ENCODE measurements at places on chromosomes 5 and 9.

DNA sequence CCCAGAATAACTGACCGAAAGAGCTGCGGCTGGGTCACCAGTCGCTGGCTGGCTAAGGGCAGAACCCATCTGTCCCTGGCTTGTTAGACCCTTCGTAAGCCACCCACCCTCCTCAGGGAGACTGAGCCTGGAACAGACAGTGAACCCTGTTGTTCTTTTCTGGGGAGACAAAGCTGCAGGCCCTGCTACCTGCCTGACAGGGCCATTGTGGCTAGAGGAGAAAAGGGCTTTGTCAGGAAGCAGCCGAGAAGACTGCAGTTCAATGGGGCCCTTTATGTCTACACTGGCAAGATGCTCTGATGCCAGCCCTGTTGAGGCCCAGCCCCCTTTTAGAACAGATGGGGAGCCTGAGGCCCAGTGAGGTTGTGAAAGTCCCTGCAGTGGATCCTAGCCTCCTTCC lies 3.7 kb upstream of the NIPAL4 start:
- DNase-seq, result no peak

DNA sequence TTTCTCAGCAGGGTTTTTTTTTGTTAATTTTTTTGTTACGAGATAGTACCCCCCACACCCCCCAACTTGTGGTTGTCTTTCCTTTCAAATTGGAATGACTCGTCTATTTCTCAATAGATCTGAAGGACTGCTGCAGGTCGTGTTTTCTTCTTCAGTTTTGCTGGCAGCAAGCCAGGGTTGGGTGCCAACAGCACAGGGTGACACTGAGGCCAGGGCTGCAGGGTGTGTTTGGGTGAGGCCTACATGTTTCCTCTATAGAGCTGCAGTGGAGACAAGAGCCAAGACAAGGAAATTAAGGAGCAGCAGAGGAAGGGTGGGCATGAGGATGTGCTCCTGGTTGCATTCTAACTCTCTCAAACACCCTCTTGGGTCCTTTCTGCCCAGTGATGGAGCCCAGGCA lies 52.2 kb downstream of the NXNL2 start:
- no peak for DNase-seq

GRCh38 chr9:98654247-98654646 lies 54.5 kb downstream of the GABBR2 start:
- no peak for DNase-seq

- DNase-seq, result no peak
Observed at GRCh38 chr9:133787754-133788025, 49.5 kb upstream of the SARDH start.

- no peak for DNase-seq
Observed at GRCh38 chr5:151406322-151406947, 41.0 kb upstream of the SLC36A1 start.

DNA sequence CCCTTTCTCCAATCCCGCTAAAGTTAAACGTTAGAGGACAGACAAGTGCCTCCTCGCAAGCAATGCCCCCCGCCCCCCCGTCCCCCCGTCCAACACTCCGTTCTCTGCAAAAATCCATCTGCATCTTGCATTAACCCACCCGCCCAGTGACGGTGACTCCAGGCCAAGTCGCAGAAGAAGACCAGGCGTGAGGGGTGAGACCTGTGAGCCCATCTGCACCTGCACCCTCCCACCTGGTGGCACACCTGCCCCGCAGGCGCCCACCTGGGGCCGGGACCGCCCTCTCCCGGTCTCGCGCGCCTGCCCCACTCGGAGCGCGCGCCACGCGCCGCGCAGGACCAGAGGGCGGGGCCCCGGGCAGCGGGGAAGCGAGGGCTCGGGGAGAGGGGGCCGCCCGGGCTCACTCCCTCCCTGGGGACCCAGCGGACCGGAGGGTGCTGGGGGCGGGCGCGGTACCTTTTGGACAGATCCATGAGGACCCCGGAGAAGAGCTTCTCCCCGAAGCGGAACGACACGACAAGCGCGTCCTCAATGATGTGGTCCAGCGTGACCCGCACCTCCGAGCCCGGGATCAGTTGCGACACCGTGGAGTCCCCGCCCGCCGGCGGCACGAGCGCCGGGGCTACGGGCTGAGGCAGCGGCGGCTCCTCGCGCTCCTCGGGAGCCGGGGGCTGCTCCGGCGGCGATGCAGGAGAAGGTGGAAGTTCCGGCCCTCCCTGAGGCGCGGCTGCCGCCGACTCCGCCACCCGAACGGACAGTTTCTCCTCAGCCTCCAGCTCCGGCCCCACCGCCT lies 705 bp downstream of the PWWP2A start:
- DNase-seq, result peak; percentile 56

- no peak for DNase-seq
Observed at GRCh38 chr5:132067451-132067850, 6.1 kb upstream of the CSF2 start.

DNA sequence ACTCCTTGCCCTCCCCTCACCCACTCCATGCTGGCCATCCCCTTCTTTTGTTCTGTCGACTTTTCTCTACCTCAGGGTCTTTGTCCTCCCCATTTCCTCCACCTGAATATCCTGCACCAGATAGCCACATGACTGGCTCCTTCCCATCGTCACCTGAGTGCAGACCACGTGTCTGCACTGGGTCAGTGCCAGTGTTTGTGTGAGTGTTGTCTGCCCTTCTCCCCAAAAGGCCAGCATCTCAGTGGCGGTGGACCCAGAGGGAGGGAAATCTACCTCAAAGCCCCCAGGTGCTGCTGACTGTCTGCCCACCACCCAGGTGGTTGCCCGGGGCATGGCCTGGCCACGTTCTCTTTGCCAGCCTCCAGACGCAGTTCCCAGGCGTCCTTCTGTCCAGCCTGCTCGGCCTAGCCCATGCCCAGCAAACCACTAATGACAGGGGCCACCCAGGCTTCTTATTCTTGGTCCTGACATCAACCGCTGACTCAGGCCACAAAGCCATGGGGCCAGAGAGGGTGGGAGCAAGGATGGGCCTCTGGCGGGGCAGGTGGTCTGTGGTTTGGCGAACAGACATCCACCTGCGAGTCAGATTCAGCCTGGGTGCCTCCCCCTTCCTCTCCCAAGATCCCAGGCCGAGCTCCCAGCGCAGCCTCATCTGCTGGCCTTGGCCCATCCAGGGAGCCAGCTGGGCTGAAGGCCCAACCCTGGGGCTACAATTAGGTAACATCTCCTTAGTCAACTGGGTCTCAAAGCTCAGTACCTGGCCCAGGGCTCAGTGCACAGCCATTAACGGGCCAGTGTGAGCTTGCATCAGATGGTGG lies 5.5 kb upstream of the NINJ1 start:
- no peak for DNase-seq

GRCh38 chr9:129145316-129145715 lies 32.7 kb downstream of the IER5L start:
- no peak for DNase-seq

GRCh38 chr5:130845049-130845765 lies 319.8 kb downstream of the HINT1 start:
- no peak for DNase-seq

DNA sequence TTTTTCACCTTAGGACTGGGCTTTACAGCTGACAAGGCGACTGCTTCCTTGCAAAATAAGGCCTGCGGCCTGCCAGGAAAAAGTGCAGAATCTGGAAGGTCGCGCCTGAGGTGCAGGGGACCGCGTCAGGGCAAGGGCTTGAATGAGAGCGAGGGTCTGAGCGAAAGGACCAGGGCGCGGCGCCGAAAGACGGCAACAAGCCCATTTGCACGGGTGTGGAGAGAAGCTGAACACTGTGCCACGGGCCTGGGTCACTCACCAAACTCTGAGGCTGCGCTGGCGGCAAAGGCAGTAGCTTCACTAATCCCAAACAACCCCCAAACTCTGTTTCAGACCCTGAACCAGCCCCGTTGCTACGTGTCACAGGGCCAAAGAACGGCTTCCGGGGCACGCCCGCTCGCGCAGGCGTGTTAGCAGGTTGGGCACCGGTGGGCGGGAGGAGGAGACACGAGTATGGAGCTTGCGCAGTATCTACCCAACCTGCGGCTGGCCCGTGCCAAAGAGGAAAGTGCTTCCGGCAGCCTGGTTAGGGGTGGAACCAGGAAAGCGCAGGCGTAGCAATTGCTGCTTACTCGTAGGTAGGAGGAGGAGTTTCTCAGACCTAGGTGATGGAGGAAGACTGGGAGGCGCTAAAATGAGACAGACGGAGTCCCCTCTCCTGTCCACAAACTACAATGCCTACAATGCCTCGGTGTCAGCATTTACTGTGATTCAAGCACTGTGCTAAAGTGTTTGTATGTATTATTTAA lies at the start of the genes KCTD16 and YIPF5:
Gene KCTD16, plus strand, starts transcription at position 598 of the 749 bp plus-strand sequence.
Gene YIPF5, minus strand, starts transcription at position 384 of the 749 bp plus-strand sequence. CDS start 704 bp downstream, outside the sequence.
- peak; percentile 98 for DNase-seq

DNA sequence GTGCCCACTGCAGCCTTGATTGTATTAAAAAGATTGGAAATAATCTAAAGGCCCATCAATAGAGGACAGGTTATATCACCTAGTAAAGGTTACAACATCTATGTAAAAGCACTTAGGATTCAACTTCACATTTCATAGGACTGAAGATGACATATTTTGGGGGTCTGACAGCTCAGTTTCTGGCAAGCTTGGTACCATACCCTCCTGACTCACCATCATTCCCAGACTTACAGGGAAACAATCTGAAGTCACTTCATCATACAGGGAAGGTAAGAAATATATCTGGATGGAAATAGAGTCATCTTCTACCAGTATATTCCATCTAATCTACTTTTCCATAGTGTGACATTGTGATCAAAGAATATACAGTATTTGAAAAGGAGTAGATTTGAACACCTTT lies 28.8 kb upstream of the DAB2 start:
- DNase-seq, result no peak

DNA sequence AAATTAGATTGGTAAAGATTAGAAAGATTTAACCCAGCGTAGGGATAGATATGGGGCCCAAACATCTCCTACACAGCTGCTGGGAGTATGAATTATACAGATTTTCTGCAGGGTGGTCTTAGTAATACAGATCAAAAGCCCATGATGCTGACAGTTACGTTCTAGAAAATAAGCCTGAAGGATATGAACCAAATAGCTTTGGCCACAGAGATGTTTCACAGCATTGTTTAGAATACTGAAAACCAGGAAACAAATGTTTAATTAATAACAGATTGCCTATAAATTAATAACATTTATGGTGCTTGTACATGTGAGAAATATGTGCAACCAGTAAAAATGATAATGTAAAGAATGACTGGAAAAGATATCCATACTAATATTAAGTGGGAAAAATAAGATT lies 24.7 kb downstream of the F2RL2 start:
- DNase-seq, result no peak

GRCh38 chr9:36985061-36985768 lies 48.9 kb downstream of the PAX5 start:
- DNase-seq, result no peak

DNA sequence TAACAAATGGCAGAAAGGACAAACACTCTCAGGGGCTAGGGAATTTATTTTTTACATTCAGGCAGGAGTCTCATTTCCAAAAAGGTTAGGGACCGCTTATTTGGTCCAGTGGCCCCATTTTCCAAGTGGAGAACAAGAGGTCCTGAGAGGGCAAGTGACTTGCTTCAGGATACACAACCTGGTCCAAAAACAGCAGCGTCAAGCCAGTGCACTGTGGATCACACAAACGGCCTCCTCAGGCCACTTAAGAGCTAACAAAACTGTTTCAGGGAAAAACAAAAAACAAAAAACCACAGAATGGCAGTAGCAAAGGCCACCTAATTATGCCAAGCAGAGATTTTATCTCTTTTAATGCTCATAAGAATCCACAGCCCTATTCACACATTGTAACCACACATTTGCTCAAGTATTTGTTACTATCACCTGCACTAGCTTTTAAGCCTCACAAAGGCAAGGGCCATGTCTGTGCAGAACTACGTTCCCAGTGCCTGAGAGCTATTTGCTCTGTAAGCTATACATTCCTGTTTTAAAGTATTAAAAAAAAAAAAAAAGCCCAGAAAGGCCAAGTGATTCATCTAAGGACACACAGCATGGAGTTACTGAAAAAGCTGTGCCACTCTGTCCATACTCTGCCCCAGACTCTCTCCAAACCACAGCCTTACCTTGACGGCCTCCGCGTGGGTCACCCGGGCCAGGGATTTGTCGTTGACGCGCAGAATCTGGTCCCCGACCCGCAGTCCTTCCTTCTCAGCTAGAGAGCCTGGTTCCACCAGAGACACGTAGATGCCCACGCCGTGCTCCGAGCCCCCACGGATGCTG lies 1.5 kb downstream of the WHRN start:
- no peak for DNase-seq

DNA sequence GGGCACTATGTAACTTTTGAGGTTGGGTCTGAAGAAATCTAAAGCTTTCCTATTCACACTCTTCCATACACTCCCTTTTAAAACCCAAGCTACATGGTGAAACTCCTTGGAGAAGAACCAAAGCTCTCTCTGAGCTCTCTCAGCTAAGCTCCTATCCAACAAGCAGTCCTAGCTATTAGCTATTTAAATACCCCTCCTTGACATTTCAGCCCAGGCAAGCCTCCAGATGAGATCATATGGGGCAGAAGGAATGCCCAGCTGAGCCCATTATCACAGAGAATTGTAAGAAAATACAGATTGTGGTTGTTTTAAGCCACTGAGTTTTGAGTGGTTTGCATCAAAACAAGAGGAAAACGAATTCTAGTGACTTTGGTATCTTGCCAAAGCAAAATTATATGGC lies 15.2 kb downstream of the HSPB3 start:
- DNase-seq, result no peak

GRCh38 chr9:111163716-111164389 lies 125.6 kb upstream of the LPAR1 start:
- no peak for DNase-seq

- DNase-seq, result no peak
Observed at GRCh38 chr9:14179449-14179848, 134.5 kb downstream of the NFIB start.

DNA sequence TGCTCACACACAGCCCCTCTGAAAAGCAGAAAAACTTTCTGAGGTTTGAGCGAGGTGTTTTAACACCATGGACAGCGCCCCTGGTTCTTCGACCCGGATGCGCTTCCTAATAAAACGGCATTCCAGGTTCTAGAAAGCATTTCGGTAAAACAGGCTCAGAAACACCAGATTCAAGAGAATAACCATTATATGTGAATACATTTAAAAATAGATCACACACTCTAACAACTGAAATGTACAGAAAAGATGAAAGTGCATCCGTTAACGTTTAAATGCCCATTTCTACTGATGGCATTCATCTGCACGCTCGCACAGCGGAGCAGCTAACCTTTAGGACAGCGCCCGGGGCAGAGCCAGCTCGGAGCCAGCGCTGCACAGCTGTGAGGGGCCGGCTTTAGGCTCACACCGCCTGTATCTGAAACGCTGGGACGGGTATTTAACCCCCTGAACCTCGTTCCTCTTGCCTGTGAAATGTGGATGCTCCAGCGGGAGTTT lies 26.3 kb upstream of the TENT4A start:
- DNase-seq, result no peak

- DNase-seq, result no peak
Observed at GRCh38 chr5:40655138-40655537, 24.6 kb upstream of the PTGER4 start.

GRCh38 chr9:98778711-98779530 lies 17.4 kb downstream of the ANKS6 start:
- no peak for DNase-seq

GRCh38 chr9:78214492-78214891 lies 21.4 kb upstream of the CEP78 start:
- no peak for DNase-seq

GRCh38 chr5:176183321-176184074 lies 54.7 kb upstream of the SIMC1 start:
- no peak for DNase-seq

All from activated naive CD4-positive, alpha-beta T cell treated with Interleukin-2 at 50 U/mL for 16 hours (primary cell).